ENCODE measurements at places on chromosomes 5 and 9. TPM values are rescaled to one million over a fixed set of nuclear protein-coding genes. Genes with fewer than 3 reads are reported as not detected.

The IRGM gene
- not detected for total RNA-seq

The GRM6 gene
- total RNA-seq: not detected

The DND1 gene
- not detected for total RNA-seq

The TLX3 gene
- not detected for total RNA-seq

The CCDC152 gene
- total RNA-seq: 1.3 TPM

The PNPLA7 gene
- total RNA-seq: 0.60 TPM

The CTXN3 gene
- not detected for total RNA-seq

The ZER1 gene
- 17.9 TPM for total RNA-seq

The EXD3 gene
- 13.5 TPM for total RNA-seq

The NR3C1 gene
- 36.7 TPM for total RNA-seq

The CDC20B gene
- not detected for total RNA-seq

The SYNPO gene
- total RNA-seq: 0.59 TPM

The PTGR1 gene
- 37.2 TPM for total RNA-seq

The MUSK gene
- total RNA-seq: not detected

The FABP6 gene
- total RNA-seq: not detected

The IPPK gene
- total RNA-seq: 29.1 TPM

The CCDC180 gene
- 0.45 TPM for total RNA-seq

The DOK3 gene
- total RNA-seq: 0.90 TPM

The PRSS3 gene
- total RNA-seq: 8.0 TPM

The EPB41L4B gene
- total RNA-seq: 0.12 TPM

The PDE6A gene
- not detected for total RNA-seq

The FST gene
- 38.1 TPM for total RNA-seq

The ADCY2 gene
- under 0.01 TPM for total RNA-seq

The SLC35A4 gene
- total RNA-seq: 16.8 TPM

The PROP1 gene
- not detected for total RNA-seq

The IFNK gene
- not detected for total RNA-seq

The CCDC192 gene
- not detected for total RNA-seq

The PKN3 gene
- 1.4 TPM for total RNA-seq

The CAMK2A gene
- total RNA-seq: 0.35 TPM

The CCL21 gene
- total RNA-seq: not detected

The SLC6A19 gene
- total RNA-seq: not detected

The CDX1 gene
- 0.15 TPM for total RNA-seq

The PDE8B gene
- not detected for total RNA-seq

The RELL2 gene
- total RNA-seq: 3.6 TPM

The PDZD2 gene
- total RNA-seq: 0.23 TPM

The RAPGEF6 gene
- 24.4 TPM for total RNA-seq

The TMEM215 gene
- total RNA-seq: not detected

The PRRC1 gene
- 55.3 TPM for total RNA-seq

The RNF130 gene
- total RNA-seq: 10.4 TPM

The HINT2 gene
- 11.3 TPM for total RNA-seq

The SPAG8 gene
- total RNA-seq: 1.2 TPM

The PCDHGA9 gene
- 1.7 TPM for total RNA-seq

The SPINK9 gene
- not detected for total RNA-seq

The KCNMB1 gene
- total RNA-seq: not detected

The SPINK7 gene
- not detected for total RNA-seq

The RGMB gene
- 7.8 TPM for total RNA-seq

The SLIT3 gene
- total RNA-seq: 27.8 TPM

The C9orf72 gene
- total RNA-seq: 4.1 TPM

The PCDHA9 gene
- under 0.01 TPM for total RNA-seq

The SV2C gene
- not detected for total RNA-seq

The ADAMTSL2 gene
- under 0.01 TPM for total RNA-seq

The IL7R gene
- not detected for total RNA-seq

The CPEB4 gene
- 12.8 TPM for total RNA-seq

All from smooth muscle cell of the coronary artery (primary cell).